ENCODE measurements at places on chromosomes 1 and 21.

GRCh38 chr1:96723936-96724335 is 2.4 kb downstream of the PTBP2 start:
- no peak for DNase-seq

DNA sequence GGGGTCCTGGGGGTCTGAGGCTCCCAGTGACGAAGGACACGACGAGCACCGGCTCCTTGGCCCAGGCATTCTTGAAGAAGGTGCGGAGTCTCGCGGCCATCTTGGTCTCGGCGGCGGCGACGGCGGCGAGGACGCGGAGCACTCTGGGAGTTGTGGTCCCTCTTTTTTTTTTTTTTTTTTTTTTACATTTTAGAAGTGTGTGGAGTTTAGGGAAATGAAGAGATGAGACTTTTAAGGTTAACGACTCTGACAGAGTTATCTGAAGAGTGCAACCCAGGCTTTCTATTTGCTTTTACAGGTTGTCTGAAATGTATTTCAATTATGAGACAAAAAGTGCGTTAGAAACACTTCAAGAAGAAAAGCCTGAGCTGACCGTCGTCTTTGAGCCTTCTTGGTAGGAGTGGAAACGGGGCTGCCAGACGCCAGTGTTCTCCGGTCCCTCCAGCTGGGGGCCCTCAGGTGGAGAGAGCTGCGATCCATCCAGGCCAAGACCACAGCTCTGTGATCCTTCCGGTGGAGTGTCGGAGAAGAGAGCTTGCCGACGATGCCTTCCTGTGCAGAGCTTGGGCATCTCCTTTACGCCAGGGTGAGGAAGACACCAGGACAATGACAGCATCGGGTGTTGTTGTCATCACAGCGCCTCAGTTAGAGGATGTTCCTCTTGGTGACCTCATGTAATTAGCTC is 9.7 kb downstream of the OR2B11 start:
- peak; percentile 27 for DNase-seq

- no peak for DNase-seq
Measured at GRCh38 chr1:12397462-12398450, 167.9 kb downstream of the VPS13D start.

GRCh38 chr1:198529414-198529813 is 11.1 kb downstream of the ATP6V1G3 start:
- peak; percentile 25 for DNase-seq

DNA sequence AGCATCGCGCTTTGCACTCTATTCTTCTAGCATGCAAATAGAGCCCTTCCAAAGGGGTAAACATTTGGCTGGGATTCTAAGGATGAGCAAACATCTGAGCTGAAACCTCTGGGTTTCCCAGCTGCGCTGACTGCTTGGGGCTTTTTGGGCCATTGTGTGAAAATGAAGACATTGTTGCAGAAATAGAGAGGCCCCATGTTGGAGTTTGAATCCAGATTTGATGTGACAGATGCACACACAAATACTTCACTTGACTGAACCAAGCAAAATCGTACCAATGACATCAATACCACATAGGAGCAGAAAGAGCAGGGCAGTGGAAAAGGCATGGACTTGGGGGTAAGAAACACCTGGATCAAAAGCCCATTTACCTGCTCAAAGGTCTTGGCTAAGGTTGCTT is 144.6 kb upstream of the HMGB4 start:
- no peak for DNase-seq

GRCh38 chr21:46096596-46097335 is 1.1 kb upstream of the COL6A2 start:
- no peak for DNase-seq

- no peak for DNase-seq
Measured at GRCh38 chr1:54714881-54715492, 674 bp upstream of the TTC4 start.

DNA sequence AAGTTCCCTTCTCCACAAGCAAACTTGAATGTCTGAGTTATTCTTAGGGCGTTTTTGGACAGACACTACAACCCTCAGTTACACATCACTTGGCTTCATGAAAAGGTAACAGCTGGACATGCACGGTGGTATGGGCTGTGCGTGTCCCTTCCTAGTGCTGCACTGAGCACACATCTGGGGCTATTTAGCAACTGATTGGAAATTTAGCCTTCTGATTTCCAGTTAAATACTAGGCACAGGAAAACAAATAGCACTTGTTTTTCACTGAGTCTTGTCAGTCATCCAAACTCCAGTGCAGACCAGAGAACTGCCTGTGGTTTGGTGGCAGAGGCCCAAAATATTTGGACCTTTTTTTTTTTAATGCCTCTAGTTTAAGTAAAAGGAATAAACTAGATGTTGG is 134.7 kb downstream of the TGFBR3 start:
- no peak for DNase-seq

DNA sequence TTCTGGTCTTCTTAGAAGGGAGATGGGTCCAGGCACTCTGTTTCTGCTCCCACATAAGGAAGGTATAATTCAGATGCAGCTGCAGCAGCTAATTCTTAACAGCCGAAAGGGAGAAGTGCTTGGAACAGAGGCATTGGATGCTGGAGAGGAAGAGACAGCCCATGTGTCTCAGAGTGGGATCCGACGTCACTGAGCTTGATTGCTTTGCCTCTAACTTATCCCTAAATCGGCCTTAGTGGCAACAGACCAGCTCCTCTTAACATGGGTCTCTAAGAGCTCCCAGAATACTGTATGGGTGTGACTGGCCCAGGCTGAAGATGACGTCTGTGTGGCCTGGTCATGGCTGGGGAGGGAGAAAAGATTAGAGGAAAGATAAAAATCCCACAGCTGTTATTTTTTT is 40.7 kb upstream of the KCND3 start:
- DNase-seq, result no peak

GRCh38 chr1:198918920-198919319 is 280.1 kb downstream of the PTPRC start:
- peak; percentile 78 for DNase-seq

DNA sequence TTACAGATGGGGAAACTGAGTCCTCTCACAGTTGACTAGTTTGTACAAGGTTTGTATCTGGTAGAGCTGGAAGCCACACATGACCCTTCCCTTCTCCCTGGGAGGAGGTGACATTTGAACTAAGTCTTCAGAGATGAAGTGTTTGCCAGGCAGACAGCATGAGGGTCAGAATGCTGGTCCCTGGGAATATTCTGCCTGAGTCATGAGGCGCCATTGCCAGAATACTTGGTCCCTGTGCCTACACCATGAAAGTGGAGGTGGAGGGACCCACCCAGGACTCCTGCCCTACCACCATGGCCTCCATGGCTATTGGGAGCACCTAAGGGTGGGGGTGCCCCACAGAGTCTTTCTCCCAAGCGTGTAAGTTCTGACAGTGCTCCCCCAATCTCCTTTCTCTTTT is 7.0 kb downstream of the RPS6KA1 start:
- no peak for DNase-seq

DNA sequence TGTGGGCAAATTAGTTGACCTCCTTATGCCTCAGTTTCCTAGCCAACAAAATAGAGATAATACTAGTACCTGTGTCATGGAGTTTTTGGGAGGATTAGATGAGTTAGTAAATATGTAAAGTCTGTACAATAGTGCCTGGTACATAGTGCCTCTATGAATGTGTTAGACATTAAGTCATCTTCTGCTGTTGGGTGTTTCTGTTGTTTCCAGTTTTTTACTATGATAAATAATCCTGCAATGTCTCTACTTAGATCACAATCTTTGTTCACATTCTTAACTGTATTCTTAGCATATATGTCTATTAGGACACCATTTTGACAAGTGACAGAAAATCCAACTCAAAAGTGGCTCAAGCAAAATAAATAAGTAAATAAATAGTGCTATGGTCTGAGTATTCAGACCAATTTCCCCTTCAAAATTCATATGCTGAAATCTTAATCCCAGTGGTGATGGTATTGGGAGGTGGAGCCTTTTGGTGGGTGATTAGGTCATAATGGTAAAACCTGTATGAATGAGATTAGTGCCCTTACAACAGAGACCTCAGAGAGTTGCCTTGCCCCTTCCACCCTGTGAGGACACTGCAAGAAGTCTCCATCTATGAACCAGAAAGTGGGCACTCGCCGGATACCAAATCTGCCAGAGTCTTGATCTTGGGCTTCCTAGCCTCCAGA is 84.3 kb downstream of the DIRAS3 start:
- no peak for DNase-seq

DNA sequence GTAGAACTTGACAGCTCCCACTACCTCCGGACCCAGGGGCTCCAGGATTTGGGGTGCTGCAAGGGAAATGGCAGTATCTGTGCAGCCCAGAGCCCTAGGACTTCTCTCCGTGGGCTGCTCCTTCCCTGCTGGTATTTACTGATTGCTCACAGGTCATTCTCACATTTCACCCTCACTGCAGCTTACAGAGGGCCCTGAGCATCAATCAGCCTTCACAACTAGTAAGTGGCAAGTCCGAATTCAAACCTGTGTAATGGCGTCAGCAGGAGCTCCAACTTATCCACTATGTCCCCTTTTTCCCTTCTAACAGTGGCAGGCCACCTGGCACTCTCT is 32.4 kb downstream of the PIK3C2B start:
- no peak for DNase-seq

DNA sequence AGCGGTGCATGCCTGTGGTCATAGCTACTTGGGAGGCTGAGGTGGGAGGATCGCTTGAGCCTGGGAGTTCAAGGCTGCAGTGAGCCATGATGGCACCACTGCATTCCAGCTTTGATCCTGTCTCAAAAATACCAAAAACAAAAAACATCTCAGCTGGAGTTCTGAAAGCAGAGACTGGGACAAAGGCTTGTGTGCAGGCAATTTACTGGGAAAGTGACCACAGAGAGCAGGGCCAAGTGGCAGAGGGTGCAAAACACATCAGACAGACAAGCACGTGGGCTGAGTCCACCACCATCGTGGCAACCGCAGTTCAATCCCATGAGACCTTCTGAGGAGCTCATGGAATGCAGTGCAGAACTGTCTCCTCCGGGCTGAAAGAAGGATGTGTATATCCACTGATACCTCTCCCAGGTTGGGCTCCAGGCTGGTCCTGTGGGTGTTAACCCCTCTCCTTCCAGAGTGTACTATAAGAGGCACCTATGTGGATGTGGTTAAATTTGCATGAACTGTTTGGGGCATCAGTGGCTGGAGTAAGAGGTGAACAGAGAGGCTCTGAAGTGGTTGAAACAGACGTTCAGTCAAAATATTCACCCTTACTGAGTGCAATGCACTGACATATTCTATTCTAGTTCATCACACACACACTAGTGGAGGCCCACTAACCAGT is 10.8 kb downstream of the PIGP start:
- DNase-seq, result no peak

DNA sequence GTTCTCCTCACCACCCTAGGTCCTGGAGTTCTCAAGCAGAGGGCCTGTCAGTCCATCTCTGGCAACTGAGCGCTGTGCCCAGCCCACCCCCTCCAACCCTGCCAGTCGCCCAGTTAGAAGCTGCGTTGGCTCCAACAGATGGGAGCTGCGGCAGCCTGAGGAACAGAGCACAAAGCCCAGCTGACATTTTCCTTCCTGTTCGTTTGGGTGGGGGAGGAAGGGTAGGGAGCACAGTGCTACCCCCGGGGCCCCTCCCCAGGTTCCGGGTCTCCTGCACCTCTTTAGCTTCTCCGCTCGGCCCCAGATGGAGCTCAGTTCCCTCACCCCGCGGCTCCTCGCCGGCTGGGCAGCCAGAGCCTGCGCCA is 1.4 kb downstream of the LRRN2 start:
- no peak for DNase-seq

- DNase-seq, result peak; percentile 90
Measured at GRCh38 chr1:78833491-78833890, 173.0 kb downstream of the ADGRL4 start.

DNA sequence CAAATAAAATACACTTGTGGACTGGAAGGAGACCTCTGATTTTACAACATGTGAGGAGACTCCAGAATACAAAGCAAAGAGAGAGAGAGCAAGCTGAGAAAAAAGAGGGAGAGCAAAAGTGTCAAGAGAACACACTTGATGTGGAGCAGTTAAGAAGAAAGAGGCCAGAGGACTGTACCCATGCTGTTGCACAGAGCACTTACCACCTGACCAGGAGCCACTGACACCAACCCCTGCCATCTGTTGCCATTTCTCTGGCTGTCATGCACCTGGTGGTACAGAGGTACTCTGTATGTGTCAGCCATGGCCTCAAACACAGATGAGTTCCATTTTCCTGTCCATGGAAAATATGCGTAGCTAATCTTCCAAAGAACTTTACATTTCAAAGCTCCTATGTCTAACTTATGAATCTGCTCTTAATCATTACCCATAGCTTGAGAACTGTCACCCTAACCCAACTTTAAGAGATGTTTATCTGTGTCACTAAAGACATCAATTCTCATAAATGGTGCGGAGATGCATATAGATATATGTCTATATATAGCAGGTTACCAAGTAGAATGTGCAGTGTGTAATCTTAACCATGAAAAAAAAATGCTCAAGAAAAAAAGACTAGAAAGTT is 32.8 kb upstream of the ABCD3 start:
- DNase-seq, result no peak

- no peak for DNase-seq
Measured at GRCh38 chr1:18481921-18482701, 1.4 kb downstream of the KLHDC7A start.
